ENCODE measurements at places on chromosomes 2 and 18.

DNA sequence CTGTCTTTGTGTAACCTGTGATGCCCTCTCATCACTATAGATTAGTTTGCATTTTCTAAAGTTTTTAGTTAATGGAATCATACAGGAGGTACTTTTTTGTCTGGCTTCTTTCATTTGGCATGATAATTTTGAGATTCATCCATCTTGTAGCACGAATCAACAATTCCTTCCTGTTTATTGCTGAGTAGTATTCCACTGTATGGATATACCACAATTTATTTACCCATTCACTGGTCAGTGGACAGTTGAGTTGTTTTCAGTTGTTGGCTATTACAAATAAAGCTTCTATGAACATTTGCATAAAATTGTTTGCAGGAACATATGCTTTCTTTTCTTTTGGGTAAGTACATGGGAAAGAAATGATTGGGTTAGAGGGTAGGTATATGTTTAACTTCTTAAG lies 40.1 kb upstream of the ZNF396 start:
- DNase-seq = no peak

DNA sequence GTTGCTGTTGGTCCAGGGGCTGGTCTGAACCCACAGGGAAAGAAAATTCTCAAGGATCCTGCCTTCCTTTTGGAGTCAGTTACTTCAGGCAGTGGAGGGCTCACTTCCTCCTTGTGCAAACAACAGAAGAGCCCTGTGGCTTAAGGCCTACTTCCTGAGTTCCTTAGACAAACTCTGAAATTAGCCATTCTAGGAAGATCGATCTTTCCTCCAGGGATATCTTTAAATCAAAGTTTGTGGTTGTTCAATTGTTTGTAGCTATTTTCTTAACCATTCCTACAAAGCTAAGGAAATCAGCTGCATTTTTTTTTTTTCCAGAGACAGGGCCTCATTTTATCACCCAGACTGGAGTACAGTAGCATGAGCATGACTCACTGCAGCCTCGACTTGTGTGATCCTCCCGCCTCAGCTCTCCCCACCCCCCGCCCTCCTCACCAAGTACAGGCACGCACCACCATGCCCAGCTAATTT lies 156.0 kb downstream of the TANC1 start:
- DNase-seq = no peak

DNA sequence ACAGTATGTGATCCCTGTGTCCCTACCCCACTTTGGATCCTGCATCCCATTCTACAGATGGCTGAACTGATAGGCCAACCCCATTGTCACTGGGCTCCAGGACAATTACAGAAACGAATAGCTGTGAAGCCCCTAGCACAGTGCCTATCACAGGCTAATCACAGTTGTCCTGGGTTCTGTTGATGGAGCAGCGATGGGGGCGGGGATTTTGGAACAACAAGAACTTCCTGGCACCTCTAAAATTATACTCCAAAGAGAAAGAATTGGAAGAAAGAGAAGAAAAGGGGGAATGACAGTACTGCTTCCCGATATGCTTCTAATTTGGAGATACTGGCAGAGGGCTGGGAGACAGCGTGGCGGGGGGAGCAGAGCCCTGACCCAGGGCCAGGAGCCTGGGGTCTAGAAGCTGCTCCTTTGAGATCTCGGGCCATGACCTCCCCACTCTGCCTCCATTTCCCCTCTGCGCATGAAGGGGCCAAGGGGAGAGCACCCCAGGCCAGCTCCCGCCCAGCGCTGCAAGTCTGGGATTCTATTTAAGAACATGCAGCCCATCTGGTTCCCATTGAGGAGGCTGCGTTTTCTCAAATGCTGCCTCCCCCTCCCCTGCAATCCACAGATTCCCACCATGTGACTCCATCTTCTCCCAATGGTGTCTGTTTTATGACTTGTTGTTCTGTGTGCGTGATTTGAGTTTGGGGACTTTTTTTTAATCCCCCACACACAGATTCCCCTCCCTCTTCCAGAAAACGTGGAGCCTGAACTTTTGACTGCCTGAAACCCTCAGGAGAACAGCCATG lies 202.7 kb downstream of the CYP26B1 start:
- DNase-seq = no peak

- no peak for DNase-seq
Measured at GRCh38 chr18:1708006-1708405, 803.3 kb downstream of the ADCYAP1 start.

DNA sequence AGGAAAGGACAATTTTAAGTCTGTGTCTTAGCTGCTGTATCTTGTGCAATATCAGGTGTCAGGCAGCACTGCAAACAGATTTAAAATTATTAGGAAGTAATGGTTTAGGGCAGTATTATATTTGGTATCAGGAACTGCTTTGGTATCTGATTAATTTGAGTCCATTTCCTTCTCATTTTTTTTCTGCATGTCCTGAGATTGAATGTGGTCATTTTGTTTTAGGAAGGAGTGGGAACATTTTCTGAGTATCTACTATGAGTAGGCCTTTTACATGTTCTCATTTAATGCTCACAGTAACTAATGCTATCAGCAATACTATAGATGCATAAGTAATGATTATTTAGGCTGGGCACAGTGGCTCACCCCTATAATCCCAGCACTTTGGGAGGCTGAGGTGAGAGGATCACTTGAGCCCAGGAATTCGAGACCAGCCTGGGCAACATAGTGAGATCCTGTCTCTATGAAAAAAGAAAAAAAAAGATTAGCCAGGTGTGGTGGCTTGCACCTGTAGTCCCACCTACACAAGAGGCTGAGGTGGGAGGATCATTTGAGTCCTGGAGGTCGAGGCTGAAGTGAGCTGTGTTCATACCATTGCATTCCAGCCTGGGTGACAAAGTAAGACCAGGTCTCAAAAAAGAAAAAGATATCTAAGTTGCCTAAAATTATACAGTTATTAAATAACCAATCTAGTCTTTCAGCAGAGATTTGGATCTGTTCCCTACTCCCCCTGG lies 4.7 kb downstream of the FMNL2 start:
- no peak for DNase-seq

- no peak for DNase-seq
Measured at GRCh38 chr2:235903782-235904584, 264.2 kb downstream of the GBX2 start.

- no peak for DNase-seq
Measured at GRCh38 chr2:218959761-218960308, 369 bp downstream of the CDK5R2 start.

GRCh38 chr2:147231607-147232006 lies 613.2 kb upstream of the ACVR2A start:
- no peak for DNase-seq

DNA sequence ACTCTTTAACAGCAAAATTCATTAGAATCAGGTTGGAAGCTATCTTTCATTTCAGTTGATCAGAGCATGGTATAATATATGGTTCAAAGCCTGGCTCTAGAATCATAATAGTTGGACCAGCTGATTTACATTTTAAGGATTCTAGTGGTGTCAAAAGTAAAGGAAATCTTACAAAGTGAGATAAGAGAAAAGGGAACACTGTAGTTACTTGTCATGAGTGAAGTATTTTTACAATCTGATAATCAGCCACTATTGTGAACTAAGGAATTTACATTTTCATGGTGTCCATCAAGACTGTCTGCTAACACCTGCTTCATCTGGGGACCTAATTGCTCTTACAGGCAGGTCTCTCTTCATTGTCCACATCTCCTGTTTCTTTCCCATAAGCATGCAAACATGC lies 161.1 kb downstream of the SLC39A10 start:
- no peak for DNase-seq

- no peak for DNase-seq
Measured at GRCh38 chr2:29394981-29395350, 279.8 kb downstream of the CLIP4 start.

DNA sequence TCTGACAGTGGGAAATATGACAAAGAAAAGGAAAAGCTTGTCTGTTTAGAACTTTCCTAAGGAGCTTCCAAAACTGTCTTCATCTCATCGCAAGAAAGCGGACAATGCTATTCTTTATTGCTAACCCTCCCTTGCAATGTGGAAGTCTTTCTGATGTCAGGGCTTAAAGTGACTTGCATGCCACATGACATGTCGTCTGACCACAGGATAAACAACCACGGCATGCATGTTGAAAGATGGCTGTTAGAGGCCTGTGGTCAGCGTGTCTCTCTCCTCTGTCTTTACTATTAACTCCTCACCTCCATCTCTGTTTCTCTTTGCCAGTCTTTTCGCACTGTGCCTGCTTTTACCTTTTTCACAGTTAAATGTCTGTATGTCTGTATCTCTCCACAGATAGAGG lies 389.8 kb downstream of the LNPK start:
- DNase-seq = no peak

- no peak for DNase-seq
Measured at GRCh38 chr2:62817995-62818713, 112.6 kb downstream of the EHBP1 start.

- DNase-seq = no peak
Measured at GRCh38 chr2:128446049-128446873, 127.6 kb upstream of the HS6ST1 start.

- no peak for DNase-seq
Measured at GRCh38 chr18:79484661-79485621, 89.2 kb downstream of the NFATC1 start.

- no peak for DNase-seq
Measured at GRCh38 chr2:45626387-45627221, 15.5 kb upstream of the SRBD1 start.

DNA sequence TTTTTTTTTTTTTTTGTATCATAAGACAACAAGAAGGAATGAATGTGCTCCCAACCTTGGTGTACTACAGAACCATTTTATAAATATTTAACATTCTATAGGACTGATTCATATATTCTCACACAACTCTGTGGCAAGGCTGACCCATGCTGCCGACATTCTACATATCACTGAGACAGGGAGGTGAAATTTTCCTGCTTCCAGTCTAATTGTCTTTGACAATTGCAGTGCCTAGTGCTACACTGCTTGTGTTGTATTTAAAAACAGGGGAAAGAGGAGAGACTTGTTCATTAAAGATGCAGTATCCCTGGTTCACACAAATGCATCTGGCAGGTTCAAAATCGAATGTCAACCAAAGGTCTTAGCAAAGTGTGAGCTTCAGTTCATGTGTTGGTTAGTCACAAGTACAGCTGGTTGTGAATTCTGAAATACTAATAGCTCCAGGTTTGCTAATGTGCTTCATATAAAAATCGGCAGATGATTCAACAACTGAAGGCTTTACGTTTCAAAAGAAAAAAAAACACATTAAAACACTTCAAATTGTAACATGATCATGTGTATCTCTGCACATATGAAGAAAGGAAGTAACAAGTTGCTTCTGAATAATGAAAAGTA lies 130.8 kb downstream of the FIGN start:
- DNase-seq = no peak

GRCh38 chr2:209125291-209125690 lies 298.6 kb upstream of the MAP2 start:
- no peak for DNase-seq

GRCh38 chr2:54941248-54941984 lies 108.8 kb downstream of the RTN4 start:
- DNase-seq = no peak

GRCh38 chr18:22238036-22238435 lies 68.6 kb downstream of the GATA6 start:
- DNase-seq = no peak

- no peak for DNase-seq
Measured at GRCh38 chr18:72273025-72273424, 271.1 kb downstream of the CBLN2 start.

DNA sequence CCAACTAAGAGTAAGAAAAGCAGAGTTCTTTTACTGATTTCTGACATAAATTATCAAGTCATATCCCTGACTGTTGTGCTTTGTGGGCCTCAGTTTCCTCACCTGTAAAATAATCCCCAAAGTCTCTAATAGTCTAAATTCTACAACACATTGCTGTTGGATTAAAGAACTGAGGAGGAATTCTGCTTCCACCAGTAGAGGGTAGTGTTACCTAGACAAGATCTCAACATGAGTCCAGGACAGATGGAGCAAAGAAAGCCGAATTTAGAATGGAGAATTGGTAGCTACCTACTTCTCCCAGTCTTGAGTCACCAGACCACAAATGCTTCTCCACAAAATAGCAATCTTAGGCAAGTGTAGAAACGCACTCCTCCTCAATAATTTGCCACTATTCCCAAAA lies 462.5 kb upstream of the FSHR start:
- DNase-seq = no peak

DNA sequence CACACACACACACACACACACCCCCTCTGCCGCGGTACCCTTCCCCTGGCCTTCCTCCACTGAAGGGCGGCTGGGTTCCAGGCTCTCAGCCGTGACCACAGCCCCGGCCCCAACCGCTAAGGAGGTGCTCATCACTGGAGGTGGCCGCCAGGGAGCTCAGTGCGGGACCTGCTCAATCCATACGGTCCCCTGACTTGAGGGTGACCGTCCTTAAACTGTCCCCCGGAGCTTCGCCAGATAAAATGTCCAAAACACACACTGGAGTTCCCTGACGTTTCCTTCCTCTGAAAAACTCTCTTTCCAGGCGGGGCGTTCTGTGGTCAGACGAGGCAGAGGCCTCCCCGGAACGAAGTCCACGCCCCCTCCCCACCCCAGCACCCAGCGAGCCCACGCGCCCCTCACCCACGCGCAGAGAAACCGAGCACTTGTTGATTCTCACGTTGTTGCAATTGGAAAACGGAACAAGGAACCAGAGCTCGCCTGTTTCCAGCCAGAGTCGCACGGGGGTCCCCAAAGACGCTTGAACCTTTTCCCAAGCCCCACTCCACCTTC lies 1.4 kb downstream of the MBP start:
- DNase-seq = no peak

DNA sequence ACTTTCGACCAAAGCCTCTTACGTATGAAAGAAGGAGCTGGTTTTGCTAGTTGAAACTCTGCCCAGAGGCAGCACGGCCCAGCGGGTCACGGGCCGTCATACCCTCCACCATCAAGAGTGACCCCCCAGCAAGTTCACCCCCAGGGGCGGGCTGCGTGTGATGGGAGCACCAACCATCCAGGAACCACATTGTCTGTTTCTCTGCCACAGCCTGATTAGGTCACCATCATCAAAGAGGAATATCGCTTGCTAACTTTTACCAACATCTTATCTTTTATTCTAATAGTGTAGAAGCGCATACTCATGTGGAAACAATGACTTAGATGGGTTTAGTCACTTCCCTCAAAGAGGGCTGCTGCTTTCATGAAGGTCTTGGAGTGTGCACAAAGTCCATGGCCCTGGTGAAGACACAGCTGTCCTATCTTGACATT lies 116.6 kb upstream of the SMIM21 start:
- DNase-seq = no peak

GRCh38 chr2:91442246-91442905 lies 2750.9 kb downstream of the RPIA start:
- peak; percentile 10 for DNase-seq

- DNase-seq = peak; percentile 35
Measured at GRCh38 chr2:240839152-240840143, 19.4 kb upstream of the KIF1A start.

DNA sequence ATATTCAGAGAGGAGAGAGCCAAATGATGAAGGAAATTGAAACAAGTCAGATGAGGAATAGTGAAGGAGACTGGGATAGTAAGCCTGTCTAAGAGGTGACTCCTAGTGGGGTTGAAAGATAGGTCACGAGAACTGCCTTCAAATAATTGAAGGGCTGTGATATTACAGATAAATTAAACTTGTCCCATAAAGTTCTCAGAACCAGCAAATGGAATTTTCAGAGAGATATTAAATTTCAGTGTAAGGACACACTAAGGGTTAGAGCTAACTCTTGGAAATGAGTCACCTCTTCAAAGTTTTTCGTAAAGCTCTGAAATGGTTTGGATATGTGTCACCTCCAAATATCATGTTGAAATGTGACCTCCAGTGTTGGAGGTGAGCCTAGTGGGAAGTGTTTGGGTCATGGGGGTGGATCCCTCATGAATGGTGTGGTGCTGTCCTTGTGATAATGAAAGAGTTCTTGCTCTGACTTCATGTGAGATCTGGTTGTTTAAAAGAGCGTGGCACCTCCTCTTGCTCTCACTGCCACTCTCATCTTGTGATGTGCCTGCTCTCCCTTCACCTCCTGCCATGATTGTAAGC lies 87.3 kb downstream of the BABAM2 start:
- DNase-seq = no peak

All from BE2C (cell line).